ENCODE measurements at places on chromosomes 7 and 10.
A peak's percentile ranks its signal among the peaks of the same experiment; 100 is the strongest.

- DNase-seq, result peak; percentile 59
Observed at GRCh38 chr7:55050281-55050680, 31.5 kb downstream of the EGFR start.

DNA sequence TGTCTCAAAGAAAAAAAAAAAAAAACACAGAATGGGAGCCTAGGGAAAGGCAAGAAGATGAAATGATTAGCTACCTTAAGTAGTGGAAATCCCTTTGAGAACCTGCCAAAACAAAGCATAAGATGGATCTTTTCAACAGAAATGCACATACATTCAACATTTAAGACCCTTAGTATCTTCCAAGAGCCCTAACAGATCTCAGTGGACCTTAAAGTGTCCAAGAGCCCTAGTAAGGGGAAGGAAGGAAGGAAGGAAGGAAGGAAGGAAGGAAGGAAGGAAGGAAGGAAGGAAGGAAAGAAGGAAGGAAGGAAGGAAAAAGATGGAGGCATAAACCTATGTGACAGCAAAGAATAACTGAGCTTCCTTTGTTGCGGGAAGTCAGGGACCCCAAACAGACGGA lies 11.6 kb upstream of the MACROH2A2 start:
- DNase-seq, result no peak

- DNase-seq, result no peak
Observed at GRCh38 chr10:113267619-113268562, 285.0 kb upstream of the HABP2 start.

DNA sequence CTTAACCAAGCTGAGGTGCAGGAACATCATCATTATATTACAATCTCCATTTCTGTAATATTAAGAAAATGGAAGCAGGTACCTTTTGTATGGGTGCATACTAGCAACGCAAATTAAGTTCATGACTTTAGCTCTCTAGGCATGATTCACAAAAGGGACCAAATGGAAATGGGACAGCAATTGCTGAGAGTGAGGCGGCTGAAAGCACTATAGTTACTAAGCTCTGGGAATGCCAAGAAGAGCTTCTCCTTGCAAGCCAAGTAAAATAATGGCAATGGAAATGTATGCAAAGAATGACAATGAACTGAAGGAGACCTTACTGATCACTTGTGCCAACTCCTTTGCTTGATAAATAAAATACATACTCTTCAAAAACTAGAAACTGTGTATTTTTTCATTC lies 36.2 kb upstream of the RNF148 start:
- DNase-seq, result no peak

- no peak for DNase-seq
Observed at GRCh38 chr10:58262766-58263165, 4.9 kb downstream of the IPMK start.

DNA sequence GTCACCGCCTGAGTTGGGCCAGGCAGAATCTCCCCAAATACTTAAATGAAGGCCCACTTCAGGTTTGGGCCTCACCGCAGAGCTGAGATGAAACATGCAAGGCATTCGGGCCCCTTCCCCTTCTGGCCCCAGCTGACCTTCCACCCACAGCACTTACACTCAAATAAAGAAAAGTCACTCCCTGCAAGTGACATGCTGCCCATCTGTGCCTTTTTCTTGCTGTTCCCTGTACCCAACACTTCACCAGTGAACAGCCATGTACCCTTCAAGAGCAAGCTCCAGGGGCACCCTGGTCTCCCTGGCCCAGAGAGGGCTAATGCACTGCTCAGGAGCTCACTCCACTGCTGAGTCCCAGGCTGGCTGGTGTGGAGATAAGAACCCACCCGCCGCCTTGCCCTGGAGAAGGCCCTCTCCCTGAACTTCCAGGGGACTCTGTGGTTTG lies 40.7 kb downstream of the ZCCHC24 start:
- no peak for DNase-seq

DNA sequence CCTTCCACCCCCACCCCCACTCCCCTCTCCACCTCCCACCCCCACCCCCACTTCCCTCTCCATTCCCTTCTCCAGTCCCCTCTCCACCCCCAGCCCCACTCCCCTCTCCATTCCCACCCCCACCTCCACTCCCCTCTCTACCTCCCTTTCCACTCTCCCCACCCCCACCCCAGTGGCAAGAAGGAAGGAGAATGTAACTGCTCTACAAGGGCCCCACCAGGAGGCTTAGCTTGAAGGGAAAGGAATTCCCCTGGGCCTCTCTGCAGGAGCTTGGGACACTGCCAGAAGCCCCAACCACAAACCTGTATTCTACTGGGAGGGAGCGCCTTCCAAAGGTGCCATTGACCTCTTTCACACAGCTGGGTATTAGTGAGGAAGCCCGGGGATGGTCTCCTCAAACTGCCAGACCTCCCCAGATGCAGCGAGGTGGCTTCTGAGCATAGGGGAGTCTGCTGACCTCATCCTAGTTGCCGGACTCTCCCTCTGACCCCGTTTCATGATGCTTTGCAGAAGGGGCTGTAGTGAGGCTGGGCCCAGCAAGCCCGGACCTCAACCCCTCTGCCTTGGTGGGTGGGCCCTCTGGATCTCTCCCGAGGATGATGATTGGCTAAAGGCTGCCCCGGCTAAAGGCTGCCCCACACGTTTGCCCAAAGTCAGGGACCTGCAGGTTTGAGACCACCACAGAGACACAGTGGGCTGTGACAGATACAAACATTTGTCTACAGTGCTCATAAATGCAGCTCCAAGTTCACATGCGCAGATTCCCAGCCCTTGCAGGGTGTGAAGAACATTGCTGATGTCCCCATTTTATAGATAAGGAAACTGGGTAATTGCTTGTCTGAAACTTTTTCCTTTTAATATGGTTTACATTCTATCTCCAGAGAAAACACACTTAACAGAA lies 2.9 kb downstream of the DEPP1 start:
- DNase-seq, result no peak

DNA sequence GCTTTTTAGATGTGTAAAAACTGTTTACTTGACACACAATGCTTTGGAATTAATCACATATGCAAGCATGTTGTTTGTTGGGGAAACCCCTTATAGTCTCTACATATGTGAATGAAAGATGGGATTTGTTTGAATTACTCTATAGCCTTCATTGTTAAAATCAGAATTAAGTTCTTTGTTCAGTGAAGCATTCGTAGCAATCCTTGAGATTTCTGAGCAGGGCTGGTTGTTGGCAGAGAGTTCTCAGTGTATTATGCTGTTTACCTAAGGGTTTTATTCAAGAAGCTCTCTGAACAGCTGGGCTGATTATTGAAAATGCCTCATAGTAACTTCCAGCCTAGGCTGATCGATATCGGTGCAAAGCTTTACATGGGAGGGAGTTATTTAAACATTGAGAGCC lies 190.9 kb downstream of the VTI1A start:
- DNase-seq, result peak; percentile 90

GRCh38 chr7:101903515-101903868 lies 86.1 kb downstream of the CUX1 start:
- DNase-seq, result no peak

Measured in SK-MEL-5 (cell line).